ENCODE measurements at places on chromosomes 16 and 17.

DNA sequence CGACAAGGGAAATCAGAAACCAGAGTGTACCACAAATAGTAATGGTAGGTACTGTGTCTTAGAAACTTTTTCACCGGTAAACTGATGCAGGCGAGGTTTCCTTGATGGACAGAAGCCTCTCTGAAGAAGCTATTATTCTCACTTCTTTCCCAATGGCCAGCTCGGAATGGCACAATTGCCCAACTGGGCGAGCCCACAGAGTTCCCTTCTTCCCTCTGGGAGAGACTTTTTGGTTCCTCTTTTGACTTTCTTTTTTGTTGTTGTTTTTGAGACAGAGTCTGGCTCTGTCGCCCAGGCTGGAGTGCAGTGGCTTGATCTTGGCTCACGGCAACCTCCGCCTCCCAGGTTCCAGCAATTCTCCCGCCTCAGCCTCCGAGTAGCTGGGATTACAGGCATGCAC lies 16.9 kb downstream of the SLC43A2 start:
- DNase-seq, result no peak

GRCh38 chr16:75632857-75633256 lies 9.8 kb upstream of the ADAT1 start:
- no peak for DNase-seq

GRCh38 chr17:8843344-8843743 lies 24.1 kb downstream of the PIK3R6 start:
- no peak for DNase-seq

GRCh38 chr17:74513987-74514631 lies 17.2 kb downstream of the CD300LB start:
- DNase-seq, result peak; percentile 36

DNA sequence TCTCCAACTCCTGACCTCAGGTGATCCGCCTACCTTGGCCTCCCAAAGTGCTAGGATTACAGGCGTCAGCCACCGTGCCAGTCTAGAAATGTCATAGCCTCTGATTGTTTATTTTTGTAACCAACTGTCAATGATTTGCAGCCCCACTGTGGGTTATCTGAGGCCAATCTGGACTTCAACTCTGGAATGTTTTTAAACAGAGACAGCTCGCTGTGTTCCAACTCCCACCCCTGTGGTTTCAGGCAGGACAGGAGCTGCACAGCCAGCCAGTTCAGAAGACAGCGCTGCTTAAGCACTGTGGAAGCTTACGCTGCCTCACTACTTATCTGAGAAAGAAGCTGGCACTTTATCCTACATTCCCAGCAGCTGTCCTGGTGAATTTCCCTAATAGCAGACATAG lies 19.5 kb downstream of the MRM3 start:
- DNase-seq, result no peak

DNA sequence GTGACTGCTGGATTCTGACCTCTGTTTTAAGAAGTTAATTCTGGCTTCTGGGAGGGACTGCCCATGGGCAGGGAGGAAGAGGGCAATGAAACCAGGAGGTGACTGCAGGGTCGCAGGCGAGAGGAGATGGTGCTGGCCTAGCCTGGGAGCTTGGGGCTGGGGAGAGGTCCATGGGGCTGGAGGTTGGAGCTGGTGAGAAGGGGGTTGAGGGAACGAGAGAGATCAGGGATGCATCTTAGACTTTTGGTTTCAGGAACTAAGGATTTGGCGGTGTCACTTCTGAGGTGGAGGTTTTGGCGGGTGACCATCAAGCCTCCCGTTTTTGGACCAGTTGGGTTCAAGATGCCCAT lies 64.6 kb downstream of the NKD1 start:
- DNase-seq, result no peak

DNA sequence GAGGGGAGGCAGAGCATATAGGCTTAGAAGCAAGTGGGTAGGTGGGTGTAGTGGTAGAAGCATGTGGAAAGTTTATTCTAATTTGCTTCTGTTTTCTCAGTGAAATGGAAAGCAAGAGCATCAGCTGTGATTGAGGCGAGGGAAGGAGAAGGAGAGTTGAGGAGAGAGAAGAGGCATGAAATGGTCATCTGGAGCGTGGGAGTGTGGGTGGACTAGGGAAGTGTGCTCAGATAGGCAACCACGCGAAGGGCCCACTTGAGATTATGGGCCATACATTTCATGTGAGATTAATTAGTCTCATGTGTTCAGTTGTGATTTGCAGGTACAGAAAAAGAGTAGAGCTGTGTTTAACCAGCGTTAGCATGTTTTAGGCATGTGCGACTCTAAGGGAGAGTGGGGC lies 20.8 kb upstream of the CDC6 start:
- DNase-seq, result no peak

DNA sequence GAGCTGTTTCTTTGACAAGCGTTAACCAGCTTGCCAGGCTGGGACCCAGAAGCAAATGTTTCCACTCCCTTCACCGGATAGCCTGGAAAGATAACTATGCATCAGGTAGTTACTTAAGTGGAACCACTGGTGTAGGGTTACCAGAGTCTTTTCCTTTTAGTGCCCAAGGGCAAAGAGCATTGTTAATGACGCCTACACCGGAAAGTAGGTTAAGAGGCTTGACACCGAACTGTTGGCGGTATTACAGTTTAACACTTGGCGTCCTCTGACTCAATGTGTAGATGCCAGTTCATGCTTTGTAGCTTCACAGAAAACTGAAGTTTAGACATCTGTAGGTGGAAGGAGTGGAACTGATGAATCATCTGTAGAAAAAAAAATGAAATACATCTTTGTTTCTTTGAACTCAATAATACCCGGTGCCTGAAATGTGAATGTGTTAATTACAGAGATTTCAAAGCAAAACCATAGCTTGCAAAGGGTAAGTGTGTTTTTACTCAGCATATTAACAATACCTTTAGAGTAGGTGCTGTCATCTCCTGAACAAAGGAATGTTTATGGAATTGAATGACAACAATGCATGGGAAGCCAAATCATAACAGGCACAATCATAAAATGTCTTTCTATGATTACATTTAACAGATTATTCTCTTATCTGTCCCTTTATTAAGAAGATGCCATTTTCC lies 426.7 kb upstream of the SALL1 start:
- DNase-seq, result no peak

- no peak for DNase-seq
Measured at GRCh38 chr16:35302859-35303258, 1843.4 kb downstream of the TP53TG3F start.

DNA sequence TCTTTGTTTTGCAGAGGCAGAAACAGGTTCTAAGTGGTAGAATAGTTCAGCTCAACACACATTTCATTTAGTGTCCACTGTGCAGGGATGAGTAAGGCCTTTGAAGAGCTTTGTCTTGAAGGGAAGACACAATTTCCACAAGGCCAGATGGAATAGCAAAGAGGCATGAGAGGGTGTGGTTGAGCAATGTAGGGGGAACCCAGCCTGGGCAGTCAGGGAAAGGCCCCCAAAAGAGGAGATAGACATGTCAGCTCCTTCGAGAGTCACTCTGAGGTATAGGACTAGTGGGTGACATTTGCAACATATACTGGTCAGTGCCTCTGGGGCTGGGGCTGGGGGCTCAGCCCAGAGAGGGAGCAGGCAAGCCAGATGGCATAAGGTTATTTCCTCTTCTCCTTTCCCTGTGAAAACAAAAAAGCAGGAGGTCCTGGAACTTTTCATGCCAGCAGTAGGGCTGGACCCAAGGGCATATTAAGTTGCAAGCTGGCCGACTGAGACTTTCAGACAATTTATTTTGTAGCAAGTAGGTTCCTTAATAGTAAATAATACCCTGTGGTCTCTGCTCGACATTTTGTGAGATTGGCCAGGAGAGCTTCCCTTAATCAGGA lies 7.1 kb downstream of the ALKBH5 start:
- no peak for DNase-seq

DNA sequence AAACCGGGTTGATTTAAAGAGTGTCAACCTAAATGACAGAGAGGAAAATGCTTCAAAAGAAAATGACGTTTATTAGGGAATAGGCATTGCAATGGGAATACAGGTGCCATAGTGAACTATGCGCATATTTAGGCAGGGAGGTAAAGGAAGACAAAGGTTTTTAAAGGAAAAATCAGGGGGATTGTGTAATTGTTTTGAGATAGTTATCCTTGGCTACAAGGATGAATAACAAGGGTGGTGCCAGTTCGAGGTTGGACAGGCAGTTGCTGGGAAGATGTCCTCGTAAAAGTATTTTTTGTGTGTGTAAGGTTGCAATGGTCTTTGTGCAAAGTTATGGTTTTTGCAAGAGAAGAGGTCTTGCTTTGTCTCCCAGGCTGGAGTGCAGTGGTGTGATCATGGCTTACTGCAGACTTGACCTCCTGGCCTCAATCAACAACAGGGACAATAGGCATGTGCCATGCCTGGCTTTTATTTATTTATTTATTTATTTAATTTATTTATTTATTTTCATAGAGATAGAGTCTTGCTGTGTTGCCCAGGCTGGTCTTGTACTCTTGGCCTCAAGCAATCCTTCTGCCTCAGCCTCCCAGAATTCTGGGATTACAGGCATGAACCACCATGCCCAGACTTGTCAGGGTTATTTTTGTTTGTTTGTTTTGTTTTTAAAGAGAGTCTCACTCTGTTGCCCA lies 63.1 kb downstream of the CACNG3 start:
- DNase-seq, result no peak

- DNase-seq, result peak; percentile 58
Measured at GRCh38 chr16:24950275-24950674, 64.9 kb downstream of the ARHGAP17 start.

DNA sequence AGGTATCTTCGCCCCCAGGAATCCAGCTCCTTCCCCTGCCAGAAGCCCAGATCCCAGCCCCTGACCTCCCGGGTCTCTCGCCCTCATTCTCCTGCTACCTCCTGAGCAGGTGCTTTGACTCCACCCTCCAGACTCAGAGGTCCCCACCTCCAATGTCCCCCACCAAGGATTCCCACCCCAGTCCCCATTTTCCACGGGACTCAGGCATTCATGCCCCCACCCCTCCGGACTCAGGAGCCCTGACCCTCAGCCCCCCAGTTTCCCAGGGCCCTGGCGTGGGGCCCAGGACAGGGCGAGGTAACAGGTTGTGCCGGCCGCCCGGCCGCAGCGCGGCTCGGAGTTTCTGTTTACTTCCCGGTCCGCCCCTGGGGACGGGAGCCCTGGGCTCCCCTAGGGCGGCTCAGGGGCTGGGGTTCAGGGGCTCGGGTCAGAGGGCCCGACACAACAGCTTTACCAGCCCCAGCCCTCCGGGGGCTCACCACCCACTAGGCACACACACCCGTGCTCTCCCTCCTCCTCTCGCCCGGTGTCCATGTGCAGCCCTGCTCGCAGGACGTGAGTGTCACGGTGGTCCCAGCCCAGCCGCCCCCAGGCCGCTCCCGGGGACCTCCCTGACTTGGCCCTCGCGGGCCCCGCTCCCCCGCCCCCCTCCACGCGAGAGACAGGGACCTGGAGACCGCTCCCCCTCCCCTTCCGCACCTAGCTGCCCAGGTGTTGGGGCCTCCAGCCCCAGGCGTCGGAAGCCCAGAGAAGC lies 595 bp downstream of the BICDL2 start:
- DNase-seq, result no peak

DNA sequence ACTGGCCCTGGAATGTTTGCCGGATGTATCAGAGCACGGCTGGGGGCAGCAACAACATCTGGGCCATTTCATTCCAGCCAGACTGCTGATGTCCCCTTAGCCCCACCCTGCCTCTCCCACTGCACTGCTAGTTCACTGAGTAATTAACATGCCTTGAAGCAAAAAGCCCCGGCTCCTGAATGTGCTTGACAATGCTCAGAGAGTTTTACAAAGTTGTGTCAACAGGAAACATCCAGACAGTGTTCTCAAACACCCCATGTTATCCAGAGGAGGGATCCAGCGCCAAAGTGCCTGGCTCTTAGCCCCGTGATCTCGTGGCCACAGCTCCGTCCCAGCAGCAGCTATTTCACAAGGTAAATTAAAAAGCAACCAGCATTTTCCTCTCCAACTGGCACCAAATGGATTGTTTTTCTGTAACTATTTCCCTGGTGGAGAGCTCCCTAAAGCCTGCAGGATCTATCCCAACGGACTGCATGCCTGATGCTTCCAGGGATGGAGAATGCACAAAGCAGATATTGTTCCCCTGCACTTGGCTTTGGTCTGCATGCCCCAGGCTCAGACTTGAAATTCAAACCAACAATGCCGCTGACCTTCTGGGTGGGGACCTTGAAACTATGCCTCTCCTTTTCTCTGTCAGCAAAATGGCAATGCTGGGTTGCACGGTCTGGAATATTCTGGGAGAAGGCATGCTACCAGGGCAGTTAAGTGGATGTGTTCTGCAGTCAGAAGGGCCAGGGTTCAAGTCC lies 115.6 kb upstream of the CDH5 start:
- DNase-seq, result peak; percentile 92

DNA sequence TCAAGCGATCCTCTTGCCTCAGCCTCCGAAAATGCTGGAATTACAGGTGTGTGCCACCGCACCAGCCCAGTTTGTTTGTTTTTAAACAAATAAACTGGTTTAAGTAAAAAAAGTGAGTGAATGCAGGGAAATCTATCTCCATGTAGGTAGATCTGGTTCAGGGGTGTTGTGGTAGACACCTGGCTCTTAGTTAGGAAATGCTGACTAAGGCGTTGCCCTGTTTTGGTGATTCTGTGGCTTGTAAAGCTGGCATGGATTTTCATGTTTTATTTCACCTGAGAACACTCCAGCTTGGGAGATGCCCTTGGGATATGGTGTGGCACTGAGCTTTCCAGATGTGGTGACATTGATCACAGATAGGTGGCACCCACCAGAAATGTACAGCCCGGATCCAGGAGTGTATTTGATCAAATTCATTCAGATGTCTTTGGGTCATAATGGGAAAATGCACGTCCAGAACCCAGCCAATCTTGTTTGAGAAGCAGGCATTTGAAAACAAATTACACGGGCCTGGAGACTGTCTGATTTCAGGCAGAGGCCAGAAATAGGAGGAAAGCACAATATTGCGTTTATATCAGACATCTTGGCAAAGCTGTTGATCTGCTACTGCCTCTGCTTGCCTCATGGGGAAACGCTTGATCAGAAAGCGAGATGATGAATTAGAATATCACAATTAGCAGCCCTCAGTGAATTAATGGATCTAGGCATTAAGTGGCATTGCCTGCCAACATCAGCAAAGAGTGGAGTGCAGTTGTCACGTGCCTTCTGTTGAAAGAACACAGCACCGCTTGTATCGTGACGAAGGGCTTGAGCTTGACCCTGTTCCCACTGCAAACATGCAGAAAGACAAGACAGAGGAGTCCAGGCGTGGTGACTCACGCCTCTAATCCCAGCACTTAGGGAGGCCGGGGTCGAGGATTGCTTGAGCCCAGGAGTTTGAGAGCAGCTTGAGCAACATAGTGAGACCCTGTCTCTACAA lies 7.3 kb upstream of the IL34 start:
- peak; percentile 65 for DNase-seq

- DNase-seq, result no peak
Measured at GRCh38 chr17:20094777-20095176, 85.6 kb downstream of the SPECC1 start.

- DNase-seq, result no peak
Measured at GRCh38 chr17:68035131-68035522, 408 bp upstream of the KPNA2 start.

DNA sequence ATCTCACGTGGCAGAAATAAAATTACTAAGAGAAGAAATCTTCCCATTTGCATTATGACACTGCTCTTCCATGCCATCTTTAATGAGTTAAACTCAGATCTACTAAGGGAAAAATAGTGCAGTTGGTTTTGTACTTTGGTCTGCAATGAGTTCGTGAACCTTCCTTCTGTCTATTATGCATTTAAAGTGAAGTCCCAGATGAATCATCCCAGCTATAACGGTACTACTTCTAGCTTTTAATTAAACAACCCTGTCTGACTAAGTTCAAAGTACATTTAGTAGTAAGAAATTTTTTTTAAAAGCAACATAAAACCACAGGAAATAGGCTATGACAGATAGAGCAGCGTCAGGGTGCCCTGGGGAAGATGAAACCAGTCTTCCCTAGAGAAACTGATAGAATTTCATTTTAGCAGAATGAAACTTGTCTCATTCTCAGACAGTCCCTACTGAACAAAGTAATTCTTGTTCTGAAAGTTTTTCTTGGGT lies 1.8 kb downstream of the TMIGD1 start:
- DNase-seq, result peak; percentile 26
